ENCODE measurements at places on chromosomes 3 and 15.
A peak's percentile ranks its signal among the peaks of the same experiment; 100 is the strongest.

GRCh38 chr3:59573911-59574310 lies 524.1 kb upstream of the CFAP20DC start:
- DNase-seq, result no peak

GRCh38 chr15:99509686-99510461 lies 55.9 kb upstream of the MEF2A start:
- DNase-seq, result no peak

GRCh38 chr15:43538091-43538490 lies 20.7 kb downstream of the MAP1A start:
- no peak for DNase-seq

DNA sequence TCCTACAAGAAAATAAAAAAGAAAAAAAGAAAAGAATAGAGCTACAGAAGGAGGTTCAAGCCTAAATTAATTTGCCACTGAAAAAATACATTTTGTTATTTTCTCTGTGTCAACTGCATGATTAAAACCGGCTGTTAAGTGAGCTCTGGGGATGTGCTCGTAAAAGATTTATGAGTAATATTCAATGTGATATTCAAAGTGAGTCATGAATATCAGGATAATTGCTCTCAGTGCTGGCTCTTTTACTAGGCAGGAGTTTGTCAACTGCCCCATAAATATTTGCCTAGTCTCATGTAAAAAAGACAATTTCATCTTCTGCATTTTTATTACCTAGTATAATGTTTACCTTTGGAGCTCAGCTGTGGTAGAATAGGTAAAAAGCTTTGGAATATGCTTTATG lies 78.9 kb downstream of the CDIN1 start:
- no peak for DNase-seq

DNA sequence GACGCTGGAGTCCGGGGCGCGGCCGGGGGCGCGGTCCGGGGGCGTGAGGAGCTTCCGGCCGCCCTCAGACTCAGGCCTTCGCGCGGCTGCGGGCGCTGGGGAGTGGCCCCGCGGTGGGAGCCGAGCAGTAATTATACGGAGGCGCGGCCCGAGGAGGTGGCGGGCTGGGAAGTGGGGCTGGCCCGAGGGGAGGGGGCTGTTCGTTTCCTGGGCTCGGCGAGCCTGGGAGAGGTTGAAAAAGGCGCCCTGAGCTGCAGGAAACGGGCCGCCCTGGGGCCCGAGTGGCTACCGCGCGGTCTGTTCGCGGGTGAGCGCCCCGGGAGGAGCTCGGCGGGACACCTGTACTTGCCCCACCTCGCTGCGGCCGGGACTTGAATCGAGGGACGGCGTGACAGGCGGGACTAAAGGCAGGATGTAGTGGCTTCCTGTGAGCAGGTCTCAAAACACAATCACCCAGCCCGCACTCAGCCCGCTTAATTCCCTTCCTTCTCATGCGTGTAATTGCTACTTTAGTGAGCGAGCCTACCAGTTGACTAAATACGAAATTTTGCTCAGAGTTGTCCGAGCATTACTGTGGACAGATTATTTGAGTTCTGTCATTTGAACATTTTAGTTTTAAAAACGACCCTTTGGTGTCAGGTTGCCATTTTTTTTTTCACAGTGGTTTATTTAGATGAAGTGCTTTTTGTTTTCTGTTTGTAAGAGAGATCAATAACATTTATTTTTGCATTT lies 860 bp downstream of the RASA2 start:
- DNase-seq, result peak; percentile 46

DNA sequence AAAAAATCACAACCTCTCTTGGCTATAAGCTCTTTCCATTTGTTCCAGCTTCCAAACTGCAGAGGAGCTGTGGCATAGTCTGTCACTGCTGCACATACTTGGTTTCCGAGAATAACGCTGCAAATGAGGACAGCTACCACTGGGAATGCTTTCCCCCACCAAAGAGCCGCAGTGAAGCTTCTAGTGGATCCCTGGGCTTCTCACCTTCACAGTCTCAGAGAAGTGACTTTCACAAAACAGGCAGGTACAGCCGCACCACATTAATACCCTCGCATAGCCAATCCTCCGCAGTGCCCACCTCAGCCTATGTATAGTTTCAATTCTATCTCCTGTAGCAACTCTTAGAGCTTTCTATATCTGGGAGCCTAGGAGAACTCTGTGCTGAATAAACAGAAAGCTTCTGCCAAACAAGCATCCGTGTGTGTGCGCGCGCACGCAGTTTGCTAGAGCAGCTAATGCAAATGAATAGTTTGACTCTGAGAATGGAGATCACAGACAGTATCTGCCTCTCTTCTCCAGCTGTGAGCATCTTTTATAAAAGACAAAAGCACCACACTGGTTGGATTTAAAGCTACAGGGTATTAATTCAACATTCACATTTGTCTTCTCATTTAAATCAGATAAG lies 81.9 kb upstream of the PLXND1 start:
- no peak for DNase-seq

DNA sequence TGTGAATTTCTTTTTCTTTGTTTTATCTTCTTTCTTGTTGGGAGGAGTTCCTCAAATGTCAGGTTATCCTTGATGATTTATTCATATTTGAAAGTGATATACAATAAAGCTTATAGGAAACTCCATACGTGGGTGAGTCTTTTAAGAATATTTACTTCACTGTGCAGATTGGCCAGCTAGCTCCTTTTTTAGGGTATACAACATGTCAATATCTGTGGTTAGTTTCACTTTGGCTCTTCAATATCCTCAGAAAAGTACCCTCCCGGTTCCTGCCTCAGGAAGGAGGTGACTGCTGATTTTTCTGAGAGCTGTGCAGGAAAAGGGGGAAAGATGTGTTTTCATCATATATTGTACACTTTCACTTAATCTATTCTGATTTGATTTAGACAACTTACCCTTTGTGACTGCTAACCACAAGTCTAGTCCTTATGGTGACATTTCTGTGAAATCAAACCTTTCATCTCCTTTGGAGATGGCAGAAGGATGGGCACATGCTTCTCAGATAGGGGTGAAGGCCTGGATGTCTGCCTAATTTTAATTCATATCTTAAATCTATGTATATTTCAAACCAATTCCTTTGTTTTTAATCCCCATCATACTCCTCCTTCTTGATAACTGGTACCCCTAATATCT lies 98.2 kb upstream of the NECTIN3 start:
- DNase-seq, result no peak

DNA sequence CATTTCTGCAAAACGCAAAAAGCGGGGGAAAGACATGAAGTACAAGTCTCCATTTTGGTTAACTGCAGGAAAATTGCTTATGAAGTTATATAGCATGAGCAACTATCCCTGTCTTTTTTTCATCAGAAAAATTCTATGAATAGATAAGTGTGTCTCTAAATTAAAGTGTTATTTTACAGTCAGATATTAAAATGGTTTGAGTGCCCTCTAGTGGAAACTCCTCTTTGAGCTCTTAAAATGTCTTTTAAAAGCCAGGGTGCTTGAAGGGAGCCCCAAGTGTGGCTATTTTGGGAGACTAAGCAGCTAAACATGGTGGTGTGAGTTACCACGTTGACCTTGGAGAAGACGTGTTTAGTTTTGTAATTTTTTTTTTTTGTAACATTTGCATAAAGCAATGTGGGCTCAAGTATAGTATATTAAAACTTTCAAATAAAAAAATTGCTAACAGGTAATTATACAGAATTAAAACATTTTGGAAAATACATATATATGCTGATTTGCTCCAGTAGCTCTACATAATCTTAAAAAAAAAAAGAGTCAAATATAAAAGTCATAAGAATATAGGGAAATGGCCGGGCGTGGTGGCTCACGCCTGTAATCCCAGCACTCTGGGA lies 77.2 kb downstream of the PPP2R3A start:
- DNase-seq, result peak; percentile 18

- DNase-seq, result no peak
These were observed 422.7 kb downstream of the EPHB1 start for GRCh38 chr3:135217730-135218129.

DNA sequence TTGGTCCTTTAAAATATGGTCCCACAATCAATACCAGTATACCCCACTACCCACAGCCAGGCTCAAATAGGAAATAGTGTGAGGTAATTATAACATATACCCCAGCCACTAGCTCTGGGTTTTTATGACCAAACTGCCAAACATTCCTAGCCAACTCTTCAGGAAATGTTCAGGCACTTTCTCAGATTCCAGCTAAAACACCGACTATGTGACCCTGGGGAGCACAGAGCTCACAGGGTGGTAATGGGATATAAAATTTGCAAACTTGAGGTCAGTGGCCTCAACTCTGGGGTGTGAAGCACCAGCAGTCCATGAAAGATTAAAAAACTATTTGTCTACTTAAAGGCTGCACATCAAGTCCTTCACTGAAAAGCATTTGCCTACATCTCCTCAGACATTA lies 12.9 kb downstream of the FBN1 start:
- no peak for DNase-seq

DNA sequence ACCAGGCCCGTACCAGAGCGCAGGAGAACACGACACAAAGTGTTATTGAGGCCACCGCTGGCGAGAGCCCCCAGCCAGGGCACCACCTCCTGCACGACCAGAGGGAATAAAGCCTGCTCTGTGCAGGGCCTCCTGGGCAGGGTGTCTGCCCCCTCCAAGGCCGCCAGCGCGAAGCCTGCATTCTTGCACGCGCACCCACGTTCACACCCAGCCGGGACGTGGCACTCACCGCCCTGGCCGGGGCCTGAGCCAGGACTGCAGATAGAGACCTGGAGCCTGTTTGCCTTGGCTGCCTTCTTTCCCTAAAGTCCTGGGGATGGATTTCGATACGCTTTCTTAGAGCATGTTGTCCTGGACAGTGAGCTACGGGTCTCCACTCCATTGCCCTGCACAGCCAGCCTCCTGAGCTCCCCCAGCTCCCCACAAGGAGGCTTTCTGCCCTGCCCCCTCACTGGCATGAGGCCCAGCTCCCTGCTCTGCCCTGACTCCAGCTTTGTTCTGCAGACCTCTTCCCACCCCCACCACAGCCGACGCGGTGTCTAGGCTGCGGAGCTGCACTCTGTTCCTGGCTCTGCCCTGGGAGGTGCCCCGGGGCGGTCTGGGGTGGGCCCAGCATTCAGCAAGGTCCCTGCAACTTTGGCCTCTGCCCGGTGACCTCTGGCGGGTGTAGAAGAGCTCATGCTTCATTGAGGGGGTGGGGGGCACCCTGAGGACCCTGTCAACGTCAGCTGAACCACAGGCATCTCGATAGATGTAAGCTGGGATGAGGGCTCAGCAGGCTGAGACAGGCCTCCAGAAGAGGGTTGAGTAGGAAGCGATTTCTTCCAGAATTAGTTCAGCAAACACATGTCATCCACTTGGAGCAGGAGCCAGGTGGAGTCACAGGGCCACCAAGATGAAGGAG lies 145.0 kb downstream of the LRRK1 start:
- no peak for DNase-seq

DNA sequence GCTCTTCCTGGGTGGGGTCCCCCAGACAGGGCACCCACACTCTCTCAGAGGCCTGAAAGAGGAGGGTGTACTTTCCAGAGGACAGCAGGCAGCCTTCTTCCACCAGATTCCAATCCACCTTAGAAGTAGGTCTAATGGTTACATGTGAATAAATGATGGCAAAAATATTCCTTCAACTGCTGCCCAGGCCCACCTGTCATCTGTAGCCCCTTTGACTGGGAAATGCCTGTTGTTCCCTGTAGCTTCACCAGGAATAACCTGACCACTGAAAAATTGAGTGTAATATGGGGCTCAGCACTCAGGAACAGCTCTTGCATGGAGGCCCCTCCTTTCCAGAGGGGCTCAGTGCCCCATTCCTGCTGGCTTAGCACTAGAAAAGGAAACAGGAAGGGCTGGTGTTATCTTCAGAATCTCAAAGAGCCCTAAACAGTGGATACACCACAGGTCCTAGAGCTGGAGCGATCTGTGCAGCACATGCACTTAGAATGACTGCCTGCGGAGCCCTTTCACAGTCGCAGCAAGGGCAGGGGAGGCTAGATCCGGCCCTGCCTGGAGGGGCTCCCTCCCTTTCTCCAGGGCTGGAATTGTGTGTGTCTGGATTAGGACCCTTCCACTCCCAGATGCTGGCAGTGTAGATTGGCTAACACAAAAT lies 32.1 kb downstream of the SLC22A14 start:
- DNase-seq, result no peak

DNA sequence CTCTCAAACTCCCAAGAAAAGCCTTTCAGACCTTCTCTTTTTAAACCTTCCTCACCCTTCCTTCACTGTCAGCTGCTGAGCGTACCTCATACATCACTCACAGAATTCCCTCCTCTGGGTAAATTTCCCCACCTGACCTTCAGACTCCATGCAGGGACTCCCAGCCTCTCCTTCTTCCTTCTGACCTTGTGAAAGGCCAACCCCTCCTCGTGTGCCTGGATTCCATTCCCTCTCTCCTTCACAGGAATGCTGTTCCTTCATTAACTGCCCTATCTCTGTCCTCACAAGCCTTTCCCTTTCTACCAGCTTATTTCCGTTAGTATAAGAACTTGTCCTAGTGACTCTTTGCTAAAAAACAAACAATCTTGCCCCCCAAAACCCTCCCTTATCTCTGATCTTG lies 69.7 kb upstream of the MME start:
- no peak for DNase-seq

GRCh38 chr3:8507496-8507895 lies 5.9 kb downstream of the LMCD1 start:
- DNase-seq, result no peak

- no peak for DNase-seq
These were observed 29.2 kb upstream of the LIMD1 start for GRCh38 chr3:45565342-45565741.

DNA sequence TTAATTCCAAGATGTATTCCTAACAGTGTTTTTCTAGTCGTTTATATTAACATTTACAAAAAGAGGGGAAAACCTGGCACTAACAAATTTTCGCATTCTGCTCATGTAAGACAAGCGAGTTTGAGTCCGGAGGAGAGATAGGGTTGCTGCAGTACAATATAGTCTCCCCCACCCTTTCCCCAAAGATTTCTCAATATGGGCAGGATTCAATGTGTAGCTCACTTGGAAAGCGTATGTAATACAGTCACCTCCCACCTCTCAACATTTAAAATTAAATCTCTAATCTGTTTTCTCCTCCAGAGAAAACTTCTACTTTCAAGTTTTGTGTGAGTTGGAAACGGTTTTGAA lies 57.9 kb downstream of the CMSS1 start:
- no peak for DNase-seq

GRCh38 chr3:175267121-175267531 lies 408.0 kb downstream of the NAALADL2 start:
- no peak for DNase-seq

DNA sequence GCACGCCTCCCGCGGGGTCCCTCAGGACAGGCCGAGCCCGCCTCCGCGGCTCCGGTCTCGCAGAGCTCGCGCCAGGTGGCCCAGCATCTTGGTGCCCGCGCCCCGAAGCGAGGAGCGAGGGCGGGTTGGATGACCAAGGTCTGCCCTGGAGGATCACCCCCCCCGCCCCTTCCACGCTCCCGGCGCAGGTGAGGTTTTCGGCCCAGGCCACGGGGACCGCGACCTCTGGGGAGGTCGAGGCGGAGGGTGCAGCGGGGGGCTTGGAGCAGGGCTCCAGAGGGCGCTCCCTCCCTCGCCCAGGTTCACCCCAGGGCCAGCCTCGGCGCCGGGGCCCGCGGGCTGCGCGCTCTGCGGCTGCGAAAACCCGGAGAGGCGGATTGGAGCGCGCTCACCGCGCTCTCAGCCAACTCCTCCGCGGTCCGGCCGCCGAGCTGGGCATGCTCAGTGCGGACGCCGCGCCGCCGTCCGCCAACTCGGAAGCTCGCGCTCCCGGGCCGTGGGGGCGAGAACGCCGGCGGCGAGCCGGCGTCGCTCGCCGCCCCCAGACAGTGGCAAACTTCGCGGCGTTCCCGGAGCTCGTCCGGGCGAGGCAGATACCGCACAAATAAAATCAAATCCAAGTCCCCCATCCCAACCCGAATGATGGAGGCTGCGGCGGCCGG lies at the start of gene MED12L:
Gene MED12L, plus strand, starts transcription at position 438 of the 662 bp plus-strand sequence. CDS start 1,263 bp downstream, outside the sequence.
- no peak for DNase-seq

All from hematopoietic multipotent progenitor cell treated with erythropoietin and hydrocortisone succinate and interleukin-3 and kit ligand, for 17 days (in vitro differentiated cells).